ENCODE measurements at places on chromosomes 7 and 10.

GRCh38 chr7:120097774-120098173, 175.2 kb upstream of the KCND2 start:
- no peak for DNase-seq

DNA sequence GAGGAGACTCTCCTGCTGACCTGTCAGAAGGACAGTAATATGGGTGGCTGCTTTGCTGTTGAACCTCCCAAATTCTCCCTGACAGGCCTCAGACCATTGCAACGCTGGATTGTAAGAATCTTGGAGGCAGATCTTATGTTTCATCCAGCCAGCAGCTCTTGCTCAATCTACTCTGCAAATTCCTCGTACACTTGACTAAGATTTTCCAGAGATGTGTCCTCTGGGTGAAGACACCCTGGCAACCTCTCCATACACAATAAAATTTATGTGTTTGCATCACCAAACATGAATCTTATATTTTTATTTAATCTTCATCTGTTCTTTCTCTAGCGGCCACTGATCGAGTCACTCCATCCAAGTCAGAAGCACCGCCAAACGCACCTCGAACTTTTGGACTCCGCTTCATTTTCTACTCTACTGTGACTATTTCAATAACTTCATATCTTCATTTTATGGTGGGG, 623.1 kb downstream of the ACTR3B start:
- no peak for DNase-seq

GRCh38 chr7:32018845-32019578, 51.2 kb downstream of the PDE1C start:
- no peak for DNase-seq

GRCh38 chr10:120505056-120505455, 48.0 kb downstream of the PLPP4 start:
- no peak for DNase-seq

- no peak for DNase-seq
These were observed 3.7 kb downstream of the ZFYVE27 start for GRCh38 chr10:97740613-97741012.

- DNase-seq = no peak
These were observed 25.1 kb downstream of the MNX1 start for GRCh38 chr7:156985101-156985992.

DNA sequence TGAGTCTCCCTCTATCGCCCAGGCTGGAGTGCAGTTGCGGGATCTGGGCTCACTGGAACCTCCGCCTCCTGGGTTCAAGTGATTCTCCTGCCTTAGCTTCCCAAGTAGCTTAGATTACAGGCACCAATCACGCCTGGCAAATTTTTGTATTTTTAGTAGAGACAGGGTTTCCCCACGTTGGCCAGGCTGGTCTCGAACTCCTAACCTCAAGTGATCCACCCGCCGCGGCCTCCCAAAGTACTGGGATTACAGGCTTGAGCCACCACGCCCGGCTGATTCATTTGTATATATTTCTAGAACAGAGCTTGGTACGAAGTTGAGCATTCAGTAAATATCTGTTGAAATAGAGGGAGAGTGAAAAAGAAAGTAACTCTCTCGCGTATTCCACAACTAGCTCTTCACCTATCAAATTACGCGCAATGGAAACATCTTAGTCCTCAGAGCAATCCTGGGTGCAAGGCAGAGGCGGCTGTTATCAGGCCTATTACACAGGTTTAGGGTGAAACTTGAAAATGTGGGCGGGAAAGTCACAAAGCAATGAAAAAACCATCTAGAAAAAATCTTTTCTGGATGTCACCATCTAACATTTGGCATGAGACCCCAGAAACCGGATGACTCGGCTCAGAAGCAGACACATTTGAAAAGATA, 707 bp upstream of the GHITM start:
- DNase-seq = peak; percentile 77

- no peak for DNase-seq
These were observed 639.2 kb upstream of the POT1 start for GRCh38 chr7:125568799-125569198.

GRCh38 chr7:1531979-1532455, 1.5 kb downstream of the MAFK start:
- DNase-seq = no peak

DNA sequence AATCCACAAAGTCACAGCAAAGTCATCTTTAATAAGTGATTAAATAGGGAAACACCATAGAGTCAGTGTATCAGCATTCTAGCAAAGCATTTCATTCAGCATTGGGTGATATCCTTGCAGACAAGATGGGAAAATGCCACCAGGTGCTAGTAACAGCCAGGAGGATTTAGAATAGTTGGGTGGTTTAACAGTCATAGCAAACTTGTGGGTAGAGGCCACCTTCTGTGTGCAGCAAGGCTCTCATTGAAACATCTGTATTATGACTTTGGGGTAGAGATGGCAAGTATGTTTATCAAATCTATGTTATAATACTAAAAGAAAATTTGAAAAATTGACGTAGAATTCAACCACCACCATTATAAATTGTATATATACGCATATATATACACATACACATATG, 26.4 kb upstream of the ADO start:
- DNase-seq = no peak

DNA sequence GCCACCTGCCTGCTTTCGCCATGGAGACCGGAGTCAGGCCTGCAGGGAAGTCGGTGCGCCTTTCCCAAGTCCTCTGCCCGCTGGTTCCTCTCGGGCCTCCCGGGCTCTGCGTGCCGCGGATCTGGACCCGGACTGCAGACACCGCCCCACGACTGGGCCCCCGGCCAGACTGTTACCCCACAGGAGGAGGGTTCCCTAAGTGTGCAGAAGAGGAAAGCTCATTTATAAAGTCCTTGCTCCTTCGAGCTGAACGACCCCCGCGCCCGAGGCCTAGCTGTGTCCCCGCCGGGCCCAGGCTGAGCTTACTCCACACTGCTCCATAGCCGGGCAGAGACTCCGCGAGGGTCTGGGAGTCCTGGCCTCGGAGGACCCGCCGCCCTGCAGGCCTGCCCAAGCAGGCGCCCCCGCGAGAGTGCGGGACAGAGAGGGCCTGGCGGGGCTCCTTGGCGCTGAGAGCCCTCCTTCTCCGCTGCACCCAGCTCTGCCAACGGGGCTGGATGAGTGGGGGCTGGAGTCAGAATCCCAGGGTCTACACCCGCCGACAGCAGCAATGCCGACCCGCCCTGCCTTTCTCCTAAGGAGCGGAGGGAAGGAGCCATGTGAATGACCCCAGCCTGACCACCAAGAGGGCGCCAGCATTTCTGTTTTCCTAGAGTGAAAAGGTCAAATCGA, 8.3 kb downstream of the EN2 start:
- no peak for DNase-seq

GRCh38 chr7:100884736-100885439, 4.6 kb downstream of the UFSP1 start:
- DNase-seq = no peak

DNA sequence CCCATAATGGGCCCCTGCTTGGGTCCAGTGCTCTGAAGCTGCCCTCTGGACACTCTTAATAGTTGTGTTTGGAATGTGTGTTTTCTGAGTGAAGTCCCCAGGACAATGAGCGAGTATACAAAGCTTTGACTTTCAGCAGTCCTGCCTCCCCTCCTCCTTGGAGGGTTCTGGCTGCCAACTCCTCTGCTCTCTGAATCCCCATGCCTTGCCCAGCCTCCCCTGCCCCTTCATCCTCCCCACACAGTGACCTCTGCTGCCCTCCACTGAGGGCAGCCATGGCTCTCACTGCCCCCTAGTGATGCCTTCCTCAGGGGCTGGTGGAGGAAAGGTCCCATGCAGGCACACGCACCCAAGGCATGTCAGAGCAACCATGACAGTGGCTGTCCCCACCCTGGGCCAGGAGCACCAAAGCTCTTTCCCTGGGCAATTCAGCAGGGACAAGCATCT, 40.9 kb downstream of the FRMPD2 start:
- no peak for DNase-seq

- DNase-seq = no peak
These were observed 35.9 kb downstream of the TNRC18 start for GRCh38 chr7:5387711-5388245.

DNA sequence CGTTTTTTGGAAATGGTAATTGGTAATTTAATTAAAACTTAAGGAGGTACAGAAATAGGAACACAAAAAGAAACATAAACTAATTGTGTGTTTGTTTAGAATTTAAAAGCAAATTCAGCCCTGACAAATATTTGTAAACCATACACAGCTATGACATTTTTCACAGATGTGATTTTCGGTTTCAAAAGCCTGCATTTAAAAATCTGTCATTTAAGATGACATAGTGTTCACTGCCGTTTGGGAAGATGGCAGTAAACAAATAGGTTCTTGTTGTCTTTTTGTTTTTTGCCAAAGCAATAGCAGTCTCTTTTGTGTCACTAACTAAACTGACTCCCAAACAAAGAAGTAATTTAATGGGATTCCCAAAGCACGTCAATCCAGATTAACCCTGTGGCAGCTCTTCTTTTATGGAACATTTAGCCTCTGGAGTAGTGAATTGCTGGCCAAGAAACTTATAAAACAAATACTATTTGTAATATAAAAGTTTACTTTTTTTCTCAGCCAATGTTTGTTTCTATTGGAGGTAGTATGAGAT, 697.6 kb downstream of the PHTF2 start:
- no peak for DNase-seq

DNA sequence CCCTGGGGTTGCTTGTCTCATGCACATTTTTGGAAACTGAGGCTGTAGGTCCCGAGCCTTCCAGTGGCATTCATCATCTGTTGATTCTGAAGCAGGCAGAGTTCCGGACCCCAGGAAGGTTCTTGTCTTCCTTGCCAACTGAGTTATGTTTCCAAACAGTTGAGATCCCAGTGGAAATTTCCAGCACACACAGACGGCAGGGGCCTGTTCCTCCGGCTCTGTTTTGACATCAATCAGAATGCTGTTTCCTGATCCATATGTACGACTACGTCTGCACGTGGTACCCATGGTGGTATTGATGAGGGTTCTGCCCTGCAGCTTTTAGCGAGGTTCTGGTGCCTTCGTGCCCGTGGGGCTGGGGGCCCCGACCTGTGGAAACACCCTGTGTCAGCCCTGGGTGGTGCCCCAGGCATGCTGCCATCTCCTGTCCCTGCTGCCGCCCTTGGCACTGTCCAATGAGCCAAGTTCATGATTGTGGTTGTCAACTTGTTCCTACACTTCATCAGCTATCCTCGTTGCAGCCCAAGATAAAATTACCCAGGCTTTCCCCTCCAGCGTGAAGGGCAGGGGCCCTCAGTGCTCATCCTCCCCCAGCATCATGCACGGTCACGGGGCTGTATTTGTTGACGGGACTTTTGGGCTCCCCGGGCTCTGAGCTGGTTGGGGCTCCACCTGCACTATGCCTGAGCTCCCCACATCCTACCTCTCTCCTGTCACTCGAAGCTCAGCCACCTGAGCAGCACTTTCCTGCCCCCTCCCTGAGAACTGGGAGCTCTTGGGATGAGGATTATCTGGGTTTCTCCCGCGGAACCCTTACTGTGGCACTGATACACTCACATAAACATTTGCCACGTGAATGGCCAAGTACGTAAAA, 7.8 kb upstream of the DPYSL4 start:
- no peak for DNase-seq

DNA sequence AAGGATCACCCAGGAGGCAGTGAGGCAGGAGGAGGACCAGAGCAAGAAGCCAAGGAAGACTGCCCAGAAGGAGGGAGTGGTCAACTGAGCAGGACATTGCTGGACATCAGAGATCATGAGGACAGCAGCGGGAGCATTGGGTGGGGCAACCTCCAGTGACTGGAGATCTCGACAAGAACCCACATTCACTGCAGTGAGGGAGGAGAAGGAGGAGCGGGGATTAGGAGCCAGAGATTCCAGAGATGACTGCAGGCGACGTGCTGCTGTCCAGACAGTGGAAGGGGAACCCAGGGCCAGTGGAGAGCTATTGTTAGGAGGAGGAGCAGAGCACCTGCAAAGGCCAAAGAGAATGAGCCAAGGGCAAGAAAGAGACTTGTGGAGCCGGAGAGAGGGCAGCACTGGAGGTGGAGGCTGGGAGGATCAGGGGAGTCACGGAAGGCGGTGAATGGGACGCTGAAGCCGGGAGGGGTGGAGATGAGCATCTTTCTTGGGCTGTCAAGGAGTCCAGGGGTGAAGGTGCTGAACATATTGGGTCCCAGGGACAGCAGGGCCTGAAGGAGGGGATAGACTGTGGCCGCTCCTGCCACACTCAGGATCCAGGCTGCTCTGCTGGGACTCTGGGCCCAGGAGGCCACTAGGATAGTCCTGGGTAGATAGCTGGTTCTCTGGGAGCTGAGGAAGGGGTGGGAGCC, 140.1 kb upstream of the UNC5B start:
- DNase-seq = no peak

DNA sequence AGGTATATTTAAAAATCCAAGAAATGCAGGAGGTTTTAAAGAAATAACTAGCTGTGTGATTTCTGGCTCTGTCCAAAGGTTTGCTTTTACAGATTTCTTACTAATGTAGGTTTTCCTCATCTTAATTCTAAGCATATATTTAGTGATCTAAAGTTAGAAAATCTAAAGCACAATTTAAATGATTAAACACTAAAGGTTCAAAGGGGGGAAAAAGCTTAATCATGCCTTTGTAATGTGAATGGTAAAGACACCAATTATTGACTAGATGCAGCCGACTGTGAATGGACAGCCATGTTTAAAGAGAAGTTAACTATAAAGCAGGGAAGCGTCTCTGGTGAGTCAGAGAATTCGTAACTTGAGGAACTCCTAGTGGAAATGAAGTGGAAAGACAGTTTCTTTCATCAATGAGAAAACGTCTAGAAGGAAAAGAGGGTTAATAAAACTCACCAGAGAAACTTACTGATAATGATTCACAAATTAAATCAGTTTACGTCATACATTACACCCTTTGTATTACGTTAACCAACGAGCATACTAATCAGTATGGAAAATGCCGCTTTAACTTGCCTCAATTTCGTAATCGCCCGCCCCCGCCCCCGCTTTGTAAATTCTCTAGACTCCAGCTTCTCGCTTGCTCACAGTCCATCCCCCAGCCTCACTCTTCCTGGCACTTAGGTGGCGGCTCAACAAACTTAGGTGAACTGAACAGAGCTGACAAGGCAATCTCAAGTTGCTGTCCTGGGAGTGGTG, 1.1 kb upstream of the HBP1 start:
- DNase-seq = peak; percentile 69

GRCh38 chr10:43062402-43063160, 14.3 kb upstream of the RET start:
- no peak for DNase-seq

DNA sequence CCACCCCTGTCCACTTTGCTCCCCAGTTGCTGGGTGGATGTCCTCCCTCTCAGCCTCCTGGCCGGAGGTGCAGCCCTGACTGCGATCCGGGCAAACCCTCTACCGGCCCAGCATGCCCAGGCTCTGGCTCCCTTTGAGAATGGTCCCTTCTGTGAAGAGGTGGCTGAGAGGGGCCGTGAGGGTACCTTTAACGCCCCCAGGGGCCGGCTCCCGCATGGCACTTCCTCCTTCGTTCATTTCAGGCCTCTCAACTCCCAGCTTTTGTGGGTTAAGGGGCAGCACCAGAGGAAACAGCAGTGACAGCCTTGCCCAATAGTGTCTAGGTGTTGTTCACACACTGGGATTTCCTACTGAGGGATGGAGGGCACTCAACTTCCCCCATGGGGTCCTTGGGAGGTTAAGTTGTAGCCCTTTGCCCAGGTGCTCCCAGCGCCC, 33.2 kb upstream of the HABP2 start:
- DNase-seq = no peak
